T-helper 17 cell (primary cell): ENCODE measurements at places on chromosomes 7 and 10. TPM values are rescaled to one million over a fixed set of nuclear protein-coding genes. Genes with fewer than 3 reads are reported as not detected.

DNA sequence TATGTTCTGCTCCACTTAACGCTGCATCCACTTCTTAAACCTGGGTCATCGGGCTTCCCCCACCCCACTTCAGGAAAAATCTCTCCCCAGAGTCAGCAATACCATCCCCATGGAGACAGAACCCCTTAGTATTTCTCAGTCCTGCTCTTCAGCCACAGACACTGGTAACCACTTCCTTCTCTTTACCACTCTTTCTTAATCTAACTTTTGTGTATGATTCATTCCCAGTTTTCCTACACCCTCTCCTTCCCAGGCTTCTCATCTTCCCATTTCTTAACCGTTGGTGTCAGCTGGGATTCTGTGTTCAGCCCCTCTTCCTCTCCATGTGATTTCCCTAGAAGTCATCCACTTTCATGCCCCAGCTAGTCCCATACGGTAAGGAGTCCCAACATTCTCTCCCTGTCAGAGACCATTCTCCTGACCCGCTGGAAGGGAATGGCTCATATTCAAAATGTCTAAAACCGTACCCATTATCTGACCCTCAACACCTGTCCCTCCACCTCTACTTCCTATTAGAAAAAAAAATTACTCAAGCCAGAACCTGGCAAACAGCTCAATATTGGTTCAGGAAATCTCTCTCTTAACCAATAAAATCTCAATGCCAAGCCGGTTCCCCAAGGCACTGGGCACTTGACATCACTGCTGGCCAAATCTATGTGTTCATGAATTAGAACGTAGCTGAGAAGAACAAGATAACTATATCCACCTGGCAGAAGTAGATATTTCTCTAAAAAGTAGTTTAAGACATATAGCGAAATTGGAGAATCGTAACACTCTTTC is 89.4 kb downstream of the DGKI start:
- no peak for DNase-seq

- no peak for DNase-seq
Measured at GRCh38 chr7:80047032-80047431, 87.6 kb upstream of the GNAI1 start.

- DNase-seq: no peak
Measured at GRCh38 chr10:78505657-78506056, 472.0 kb downstream of the RPS24 start.

DNA sequence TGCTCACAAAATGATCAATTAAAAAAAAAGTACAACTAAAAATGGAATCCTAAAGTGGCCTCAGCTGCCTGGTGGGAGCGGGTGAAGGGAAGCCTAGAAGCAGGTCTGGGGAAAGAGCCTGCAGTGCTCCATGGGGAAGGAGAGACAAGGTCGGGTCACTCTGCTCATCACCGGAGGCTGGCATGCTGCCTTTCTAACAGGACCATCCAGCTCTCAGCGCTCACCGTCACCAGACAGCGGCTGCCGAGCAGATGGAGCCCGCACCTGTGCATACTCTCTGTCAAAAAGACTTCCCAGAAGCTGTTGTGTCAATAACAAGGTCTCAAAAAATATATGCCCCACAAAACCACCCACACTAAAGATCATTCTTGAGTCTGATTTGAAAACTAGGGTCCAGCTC is 112.8 kb downstream of the BAMBI start:
- DNase-seq: no peak

The AOC1 gene
- not detected for total RNA-seq

DNA sequence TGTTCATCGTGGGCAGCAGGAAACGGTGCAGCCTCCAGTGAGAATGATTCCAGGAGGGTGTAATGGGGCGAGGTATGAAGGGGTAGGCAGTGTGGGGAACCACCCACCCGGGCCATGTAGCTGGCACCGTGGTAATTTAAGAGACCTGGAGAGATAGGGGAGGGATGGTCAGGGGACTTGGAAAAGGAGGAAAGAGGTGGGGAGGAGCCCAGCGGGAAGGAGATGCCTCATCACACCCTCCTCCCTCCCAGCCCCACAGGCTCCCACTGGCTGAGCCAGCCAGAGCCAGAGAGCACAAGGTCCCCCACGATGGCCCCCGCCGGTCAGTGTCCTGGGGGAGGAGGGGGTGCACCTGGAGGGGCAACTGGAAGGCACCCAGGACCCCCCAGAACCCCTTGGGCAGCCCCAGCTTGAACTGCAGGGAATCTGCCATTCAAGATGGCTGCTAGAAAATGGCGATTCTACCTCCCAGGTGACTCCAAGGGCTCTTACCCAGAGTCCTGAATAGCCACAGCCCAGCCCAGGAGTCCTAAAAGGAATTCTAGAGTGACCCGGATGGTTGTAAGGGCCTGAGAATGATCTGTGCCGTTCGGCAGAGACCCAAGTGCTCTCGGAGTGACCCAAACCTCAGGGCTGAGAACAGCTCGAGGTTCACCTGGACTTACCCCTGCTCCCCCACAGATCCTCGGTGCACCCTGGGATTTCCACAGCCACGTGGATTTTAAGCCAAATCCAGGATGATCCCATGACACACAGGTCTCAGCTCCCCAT is 28.8 kb downstream of the CALML3 start:
- DNase-seq: no peak

The CBX3 gene
- 102 TPM for total RNA-seq

DNA sequence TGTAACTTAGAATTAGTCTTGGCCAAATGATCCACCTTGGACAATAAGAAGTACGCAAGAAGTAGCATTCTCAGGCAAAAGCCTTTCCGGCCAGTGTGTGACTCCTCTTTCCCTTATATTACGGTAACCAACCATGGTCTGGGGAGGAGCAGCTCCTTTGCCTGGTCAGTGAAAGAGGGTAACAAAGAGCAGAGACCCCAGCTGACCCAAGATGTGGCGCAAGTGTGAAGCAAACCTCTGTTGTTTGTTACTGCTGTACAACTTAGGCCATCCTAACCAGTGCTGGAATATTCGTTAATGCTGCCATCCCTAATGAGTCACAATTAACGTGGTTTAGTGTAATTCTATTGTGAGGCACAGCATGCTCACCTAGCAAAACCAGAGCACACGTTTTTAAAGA is 44.0 kb downstream of the HIPK2 start:
- no peak for DNase-seq

DNA sequence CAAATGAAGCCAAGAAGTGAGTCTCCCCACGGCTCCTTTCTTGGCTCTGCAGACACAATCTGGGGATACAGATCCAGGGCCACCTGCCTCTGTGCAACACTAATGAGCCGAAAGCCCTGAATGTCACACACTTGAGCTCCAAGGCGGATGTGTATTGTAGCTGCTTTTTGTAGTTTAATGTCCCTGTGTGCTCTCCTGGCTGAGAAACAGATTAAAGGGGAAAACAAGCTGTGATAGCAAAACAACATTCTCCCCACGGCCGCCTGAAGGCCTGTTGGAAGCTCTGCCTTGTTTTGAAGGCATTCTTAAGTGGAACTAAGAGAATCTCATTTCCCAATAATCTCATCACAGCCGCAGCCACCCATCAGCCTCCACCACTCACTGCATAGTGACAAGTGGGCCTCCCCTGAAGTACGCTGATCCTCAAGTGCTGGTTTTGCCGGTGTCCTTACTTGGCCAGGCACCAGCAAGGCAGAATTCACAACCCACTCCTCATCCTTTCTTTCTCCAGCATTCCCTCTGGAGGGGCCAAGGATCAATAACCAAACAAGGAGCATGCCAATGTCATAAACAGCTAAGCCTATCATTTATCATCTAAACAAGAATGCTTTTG is 44.4 kb upstream of the AMPH start:
- DNase-seq: no peak

GRCh38 chr10:29313071-29313470 is 24.2 kb downstream of the LYZL1 start:
- no peak for DNase-seq

- no peak for DNase-seq
Measured at GRCh38 chr7:112509402-112509801, 28.6 kb downstream of the LSMEM1 start.
